D341Med (cell line): ENCODE measurements at places on chromosomes 3 and 15.

DNA sequence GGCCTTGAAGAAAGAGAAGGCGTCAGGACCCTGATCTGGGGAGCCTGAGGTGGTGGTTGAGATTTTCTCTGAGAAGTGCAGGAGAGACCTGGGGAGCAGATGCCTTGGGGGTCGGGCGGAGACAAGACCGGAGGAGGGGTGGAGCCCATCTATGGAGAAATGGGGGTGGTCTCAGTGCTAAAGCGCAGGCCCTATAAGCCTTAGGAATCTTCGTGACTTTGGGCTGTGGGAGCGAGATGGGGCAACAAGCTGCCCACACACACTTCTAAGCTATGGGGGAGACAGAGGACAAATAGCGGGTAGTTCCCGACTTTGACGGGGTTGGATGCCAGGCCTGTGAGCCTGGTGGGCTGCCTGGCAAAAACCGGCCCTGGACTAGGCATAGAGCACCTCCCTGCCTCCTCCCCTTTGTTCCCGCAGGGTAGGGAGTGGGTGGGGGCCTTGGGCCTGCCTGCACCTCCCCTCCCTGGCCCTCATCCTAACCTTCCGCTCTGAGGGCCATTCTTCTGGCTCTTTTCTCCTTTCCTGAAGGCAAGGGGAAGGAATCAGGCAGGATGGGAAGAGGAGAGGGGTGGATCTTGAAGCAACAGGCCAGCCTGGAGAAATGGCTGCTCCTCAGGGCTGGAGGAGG lies 880 bp downstream of the NISCH start:
- no peak for DNase-seq

DNA sequence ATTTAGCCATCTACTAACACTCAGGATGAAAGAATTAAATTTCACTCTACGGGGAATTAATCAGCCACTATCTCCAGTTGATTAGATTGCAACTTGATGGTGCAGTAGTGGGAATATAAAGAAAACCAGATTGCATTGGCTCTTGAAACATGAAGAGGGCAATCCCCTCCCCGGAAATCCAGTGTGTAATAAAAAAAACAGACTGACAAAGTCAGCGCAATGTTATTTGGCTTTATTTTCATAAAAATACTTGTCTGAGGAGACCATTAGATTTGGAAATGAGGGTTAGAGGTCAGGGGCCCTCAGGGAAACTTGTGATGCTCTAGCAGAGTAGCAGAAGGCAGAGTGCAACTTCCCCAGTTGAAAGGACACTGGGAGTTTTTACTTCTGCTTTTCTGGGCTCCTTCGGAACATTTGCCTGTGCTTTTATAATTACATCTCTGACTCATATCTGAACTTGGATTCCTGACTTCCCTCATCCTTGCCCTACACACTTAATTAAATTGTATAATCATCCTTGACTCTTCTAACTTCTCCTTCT lies 326.8 kb downstream of the TUSC7 start:
- no peak for DNase-seq

DNA sequence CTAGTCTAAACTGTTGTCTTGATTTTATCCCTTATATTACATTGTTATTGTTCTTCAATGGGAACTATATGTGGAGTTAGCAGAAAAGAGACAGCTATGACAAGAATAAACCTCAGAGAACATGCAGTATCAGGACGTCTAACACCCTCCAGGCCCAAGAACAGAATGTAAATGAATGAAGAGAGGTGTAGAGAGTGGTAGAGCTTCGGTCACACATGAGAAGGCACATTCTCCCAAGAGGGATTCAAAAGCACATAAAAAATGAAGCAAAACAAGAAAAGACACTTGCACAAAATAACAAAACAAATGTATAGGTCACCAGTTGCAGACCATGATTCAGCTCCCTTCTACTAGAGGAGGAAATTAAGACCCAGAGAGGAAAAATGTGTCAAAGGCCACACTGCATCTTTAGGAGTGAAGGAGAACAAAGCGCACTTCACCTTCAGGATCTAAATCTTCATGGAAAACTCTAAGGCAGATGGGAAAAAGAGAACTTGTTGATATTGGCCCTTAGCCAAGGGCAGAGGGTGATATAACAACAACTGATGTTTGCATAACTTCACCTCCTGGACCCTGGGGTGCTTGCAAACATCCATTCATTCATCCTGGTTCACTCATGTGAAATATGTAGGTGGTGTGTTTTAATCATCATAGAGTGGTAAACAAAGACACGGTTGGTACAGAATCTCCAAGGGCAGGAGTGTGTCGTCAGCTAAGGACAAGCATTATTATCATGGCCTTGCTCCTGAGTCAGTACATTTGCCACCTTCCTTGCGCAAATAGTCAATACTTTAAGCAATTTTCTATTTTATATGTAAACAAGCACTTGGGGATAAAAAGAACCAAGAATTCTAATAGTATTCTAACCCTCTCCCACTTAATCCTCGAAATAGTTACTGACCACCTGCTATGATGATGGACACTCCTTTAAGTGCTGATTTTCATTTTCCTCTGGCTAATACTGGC lies 8.8 kb downstream of the NEK10 start:
- no peak for DNase-seq

GRCh38 chr3:63774781-63775180 lies 44.3 kb upstream of the C3orf49 start:
- DNase-seq = no peak

DNA sequence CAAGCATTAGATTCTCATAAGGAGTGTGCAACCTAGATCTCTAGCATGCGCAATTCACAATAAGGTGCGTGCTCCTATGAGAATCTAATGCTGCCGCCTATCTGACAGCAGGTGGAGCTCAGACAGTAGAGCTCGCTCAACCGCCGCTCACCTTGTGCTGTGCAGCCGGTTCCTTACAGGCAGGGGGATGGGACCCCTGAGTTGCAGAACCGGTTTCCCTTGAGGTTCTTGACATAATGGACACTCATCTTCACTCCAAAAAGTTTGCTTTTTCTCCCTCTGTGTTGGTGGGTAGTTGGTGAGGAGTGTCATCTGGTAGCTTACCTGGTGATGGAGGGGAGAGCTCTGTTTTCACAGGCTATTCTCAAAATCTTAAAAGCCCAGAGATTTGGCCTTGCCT lies 324.0 kb upstream of the TBL1XR1 start:
- no peak for DNase-seq

GRCh38 chr3:151816091-151816604 lies 2.2 kb downstream of the AADAC start:
- no peak for DNase-seq
